ENCODE measurements at places on chromosomes 7 and 10.

DNA sequence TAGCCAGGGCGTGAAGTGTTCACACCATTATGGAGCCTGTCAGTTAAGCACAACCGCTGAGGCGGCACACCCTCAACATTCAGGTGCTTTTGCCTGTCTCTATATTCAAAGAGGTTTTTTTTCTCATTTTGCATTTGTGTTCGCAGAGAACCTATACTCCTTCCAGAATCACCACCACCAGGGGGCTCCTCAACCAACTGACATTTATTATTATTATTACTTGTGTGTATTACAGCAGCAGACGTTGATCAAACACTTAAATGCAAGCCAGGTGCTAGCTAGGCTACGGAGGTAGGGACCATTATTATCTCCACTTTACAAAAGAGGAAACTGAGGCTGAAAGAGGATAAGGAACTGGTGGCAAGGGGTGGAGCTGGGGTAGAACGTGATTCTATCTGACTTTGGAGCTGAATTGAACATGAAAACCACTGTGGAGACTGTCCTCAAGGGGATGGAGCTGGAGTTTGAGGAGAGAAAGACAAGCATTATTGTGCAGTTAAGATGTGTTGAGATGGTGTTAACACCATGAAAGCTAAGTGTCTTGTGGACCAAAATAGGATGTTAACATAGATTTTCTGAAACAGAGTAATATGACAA, 133.8 kb upstream of the PLXNA4 start:
- DNase-seq = no peak

- no peak for DNase-seq
These were observed 172.3 kb downstream of the AUTS2 start for GRCh38 chr7:69770613-69771012.

- no peak for DNase-seq
These were observed 240.8 kb downstream of the KIF20B start for GRCh38 chr10:89942217-89942616.

DNA sequence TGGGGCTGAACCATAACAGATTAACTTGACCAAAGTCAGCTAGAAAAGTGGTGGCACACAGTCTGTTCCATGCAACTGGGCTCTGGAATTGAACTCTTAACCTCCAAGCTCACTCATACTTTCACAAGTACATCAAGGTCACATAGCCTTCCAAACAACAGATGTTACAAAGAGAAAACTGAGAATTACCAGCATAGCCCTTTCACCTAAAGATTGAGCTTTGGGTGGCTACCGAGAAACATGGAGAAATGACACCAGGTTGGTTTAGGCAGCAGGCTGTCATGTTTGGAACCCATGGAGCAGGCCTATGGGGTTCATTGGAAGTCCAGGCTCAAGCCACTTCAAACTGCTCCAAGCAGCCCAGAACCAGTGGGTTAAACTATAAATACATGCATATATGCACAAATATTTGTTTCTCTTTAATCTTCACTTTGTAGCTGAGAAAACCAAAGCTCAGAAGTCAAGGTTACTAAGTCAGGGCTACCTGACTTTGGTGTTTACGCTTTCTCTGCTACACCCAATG, 59.1 kb downstream of the MALSU1 start:
- DNase-seq = no peak

All from NCI-H748 treated with DMSO at 0.1 percent for 48 hours (cell line).